ENCODE measurements at places on chromosomes 13 and 19. TPM values are rescaled to one million over a fixed set of nuclear protein-coding genes. Genes with fewer than 3 reads are reported as not detected.

DNA sequence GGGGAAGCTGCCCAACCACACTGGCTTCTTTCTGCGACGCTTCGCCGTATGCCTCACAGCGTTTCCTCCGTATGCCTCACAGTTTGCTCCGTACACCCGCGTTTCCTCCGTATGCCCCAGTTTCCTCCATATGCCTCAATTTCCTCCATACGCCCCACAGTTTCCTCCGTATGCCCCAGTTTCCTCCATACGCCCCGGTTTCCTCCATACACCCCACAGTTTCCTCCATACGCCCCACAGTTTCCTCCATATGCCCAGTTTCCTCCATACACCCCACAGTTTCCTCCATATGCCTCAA lies 22.6 kb downstream of the GAS6 start:
- no peak for DNase-seq

DNA sequence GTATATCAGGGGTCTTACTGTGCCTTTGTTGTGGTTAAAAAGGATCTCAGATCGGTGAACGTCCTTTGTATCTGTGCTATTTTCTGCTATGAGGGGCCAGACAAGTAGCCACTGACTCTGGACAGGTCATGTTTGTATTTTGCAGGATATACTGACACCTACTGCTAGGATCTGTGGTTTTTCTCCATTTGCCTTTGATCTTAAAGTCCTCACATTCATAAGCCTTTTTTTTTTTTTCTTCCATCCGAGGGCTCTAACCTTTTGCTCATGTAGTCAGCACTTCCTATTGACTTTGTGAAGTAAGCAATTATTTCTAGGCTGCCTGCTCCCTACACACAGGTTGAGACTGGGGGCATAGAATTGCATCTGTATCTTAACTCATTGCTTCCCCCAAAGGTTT lies 106.2 kb downstream of the SLITRK5 start:
- DNase-seq: no peak

GRCh38 chr19:45660636-45661035 lies 7.4 kb upstream of the GIPR start:
- DNase-seq: no peak

CGB2 gene
- total RNA-seq: not detected

DDA1 gene
- total RNA-seq: 45.6 TPM

Measured in mesenteric fat pad (tissue), 1 donor.